Effector memory CD4-positive, alpha-beta T cell (primary cell): ENCODE measurements at places on chromosomes 4 and X.

GRCh38 chr4:139030614-139031235 lies 15.1 kb downstream of the NOCT start:
- DNase-seq = peak; percentile 38

- no peak for DNase-seq
Observed at GRCh38 chr4:117941611-117942010, 92.7 kb upstream of the NDST3 start.

GRCh38 chr4:166202991-166203390 lies 330.0 kb downstream of the TLL1 start:
- DNase-seq = no peak

DNA sequence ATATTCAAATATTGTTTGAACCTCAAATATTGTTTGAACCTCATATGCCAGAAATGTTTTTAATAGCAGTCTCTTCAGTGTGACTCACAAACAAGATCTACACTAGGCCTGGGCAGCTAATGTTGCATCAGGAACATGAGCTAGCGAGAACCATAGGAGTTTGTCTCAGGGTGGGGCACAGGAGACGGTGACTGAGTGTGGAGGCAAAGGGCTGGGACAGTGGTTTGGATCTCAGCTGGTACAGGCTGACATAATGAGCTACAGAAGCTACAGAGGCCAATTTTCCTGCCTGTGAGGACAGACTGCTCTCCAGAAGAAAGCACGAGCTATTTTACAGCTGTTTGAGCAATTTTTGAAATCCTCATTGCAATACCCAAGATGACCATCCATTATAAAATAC lies 224.7 kb downstream of the CENPC start:
- DNase-seq = no peak

GRCh38 chr4:102301167-102301566 lies 44.1 kb downstream of the SLC39A8 start:
- DNase-seq = no peak

- no peak for DNase-seq
Observed at GRCh38 chr4:153099391-153100140, 104.7 kb upstream of the TRIM2 start.

- no peak for DNase-seq
Observed at GRCh38 chrX:12874581-12874980, 7.7 kb downstream of the TLR7 start.

GRCh38 chrX:50448565-50448964 lies 22.1 kb downstream of the DGKK start:
- no peak for DNase-seq

DNA sequence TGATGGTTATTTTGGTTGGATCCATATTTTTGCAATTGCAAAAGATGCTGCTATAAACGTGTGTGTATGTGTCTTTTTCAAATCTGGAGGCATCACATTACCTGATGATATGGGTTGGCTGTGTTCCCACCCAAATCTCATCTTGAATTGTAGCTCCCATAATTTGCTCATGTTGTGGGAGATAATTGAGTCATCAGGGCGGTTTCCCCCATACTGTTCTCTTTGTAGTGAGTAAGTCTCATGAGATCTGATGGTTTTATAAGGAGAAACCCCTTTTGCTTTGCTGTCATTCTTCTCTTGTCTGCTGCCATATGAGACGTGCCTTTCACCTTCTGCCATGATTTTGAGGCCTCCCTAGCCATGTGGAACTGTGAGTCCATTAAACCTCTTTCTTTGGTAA lies 33.4 kb downstream of the APOOL start:
- no peak for DNase-seq

DNA sequence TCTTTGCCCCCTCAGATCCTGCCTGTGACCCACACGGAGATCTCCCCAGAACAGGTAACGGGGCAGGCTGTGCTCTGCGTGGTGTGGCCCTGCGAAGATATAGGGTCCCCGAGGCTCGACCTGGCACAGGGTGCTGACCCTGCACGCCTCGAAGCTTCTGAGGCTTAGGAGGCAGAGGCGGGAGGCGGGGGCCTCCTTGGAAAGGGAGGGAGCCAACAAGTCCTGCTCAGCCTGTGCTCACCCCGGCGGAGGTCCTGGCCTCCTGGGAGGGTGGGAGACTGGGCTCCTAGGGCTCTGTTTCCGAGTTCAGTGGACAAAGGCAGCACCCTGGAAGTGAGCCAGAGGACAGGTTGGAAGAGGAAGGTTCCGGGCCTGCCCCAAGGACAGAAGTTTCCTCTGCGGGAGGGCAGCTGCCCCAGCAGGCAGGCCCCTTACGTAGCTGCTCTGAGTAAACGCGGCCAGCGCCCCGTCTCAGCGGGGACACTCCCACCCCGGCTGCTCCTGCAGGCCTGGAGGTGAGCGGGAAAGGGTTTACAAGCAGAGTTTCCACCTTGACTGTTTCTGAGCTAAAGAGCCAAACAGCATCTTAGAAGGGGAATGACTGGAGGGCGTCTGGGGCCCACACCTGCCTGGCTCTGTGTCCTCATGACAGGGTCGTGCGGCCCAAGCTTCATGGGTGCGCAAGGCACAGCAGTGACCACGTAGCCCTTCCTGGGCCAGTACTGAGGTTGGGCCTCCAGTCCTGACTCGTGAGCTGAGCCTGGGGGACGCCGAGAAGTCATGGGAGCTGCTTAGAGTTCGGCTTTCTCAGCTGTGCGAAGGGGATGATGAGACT lies 16.1 kb downstream of the TMEM175 start:
- DNase-seq = no peak

DNA sequence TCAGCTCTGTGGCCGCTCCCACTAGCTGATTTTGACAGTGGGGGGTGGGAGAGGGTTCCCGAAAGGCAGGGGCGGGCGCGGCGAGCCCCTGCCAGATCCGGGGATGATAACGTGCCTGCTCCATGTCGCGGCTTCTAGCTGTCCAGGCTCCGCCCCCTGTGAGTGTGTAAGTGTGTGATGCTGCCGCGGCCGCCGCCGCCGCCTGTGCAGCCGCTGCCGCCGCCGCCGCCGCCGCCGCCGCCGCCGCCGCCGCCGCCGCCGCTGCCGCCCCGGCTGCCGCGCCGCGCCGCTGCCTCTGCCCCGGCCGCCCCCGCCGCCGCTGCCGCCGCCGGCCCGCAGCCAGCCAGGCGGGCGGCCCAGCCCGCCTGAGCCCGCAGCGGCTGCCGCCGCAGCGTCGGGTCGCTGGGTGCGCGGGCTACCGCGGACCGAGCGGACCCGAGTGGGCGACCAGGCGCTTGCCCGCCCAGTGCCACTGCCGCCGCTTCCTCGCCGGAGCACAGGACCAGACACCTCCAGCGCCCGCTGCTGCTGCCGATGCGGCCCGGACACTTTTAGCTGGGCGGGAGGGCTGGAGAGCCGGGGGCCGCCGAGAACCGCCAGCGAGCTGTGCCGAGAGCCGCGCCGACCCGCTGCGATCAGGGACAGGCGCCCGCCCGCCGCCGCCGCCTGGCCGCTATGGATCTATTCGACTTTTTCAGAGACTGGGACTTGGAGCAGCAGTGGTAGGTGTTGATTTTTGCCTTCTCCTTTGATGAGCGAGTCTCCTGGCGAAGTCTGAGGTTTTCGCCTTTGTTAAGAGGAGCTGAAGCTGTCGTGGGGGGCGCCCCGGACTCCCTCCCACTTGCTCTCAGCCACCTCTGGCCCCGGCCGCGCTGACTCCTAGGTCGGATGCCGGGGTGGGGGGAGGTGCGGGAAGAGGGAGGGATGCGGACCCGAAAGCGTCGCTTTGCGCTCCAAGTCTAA lies at the start of gene AFF2:
TSS of gene AFF2 (plus strand) at position 195 of the 963 bp plus-strand sequence. CDS start at position 676, 481 bp downstream.
- DNase-seq = peak; percentile 9
